ENCODE measurements at places on chromosomes 11 and 22. TPM values are rescaled to one million over a fixed set of nuclear protein-coding genes. Genes with fewer than 3 reads are reported as not detected.

Gene OR56A1
- not detected for total RNA-seq

- DNase-seq, result peak; percentile 55
- peaks cover 5% of the 10 kb centered on the region for H3K4me1 ChIP-seq
- H3K36me3 ChIP-seq, result no peaks in the 10 kb centered on the region
- no peaks in the 10 kb centered on the region for H3K27me3 ChIP-seq
- H3K4me3 ChIP-seq, result no peak overlapping the region
- no peak overlapping the region for H3K27ac ChIP-seq
These were observed 140.4 kb upstream of the ARHGAP42 start for GRCh38 chr11:100546714-100547113.

DNA sequence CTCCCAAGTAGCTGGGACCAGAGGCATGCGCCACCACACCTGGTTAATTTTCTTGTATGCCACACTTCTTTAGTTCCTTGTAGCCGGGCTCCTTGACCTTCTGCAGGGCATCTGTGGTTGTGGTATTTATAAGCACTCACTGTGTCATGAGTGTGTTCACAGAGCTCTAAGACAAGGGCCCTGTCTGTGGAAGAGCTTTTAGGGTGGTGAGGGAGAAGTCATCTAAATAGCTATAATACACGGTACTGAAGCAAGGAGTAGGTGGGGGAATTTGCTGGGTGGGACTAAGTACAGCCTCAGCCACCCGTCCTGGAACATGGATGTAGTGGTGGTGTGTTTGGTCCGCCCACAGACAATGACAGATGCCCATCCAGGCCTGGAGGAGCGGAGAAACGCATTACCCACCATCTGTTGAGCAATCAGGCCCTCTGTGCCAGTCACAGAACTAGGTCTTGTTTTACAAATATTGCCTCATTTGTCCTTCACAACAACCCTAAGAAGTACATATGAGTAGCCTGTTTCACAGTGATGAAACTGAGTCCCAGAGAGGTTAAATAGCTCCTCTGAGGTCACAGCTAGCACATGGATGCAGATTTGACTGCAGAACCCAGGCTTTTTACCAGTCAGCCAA is 10.1 kb downstream of the ACO2 start:
- no peaks in the 10 kb centered on the region for H3K36me3 ChIP-seq
- DNase-seq, result no peak

- no peak overlapping the region for H3K27ac ChIP-seq
- no peaks in the 10 kb centered on the region for H3K36me3 ChIP-seq
- no peaks in the 10 kb centered on the region for H3K4me1 ChIP-seq
- no peak for DNase-seq
- H3K27me3 ChIP-seq, result peaks cover 6% of the 10 kb centered on the region
These were observed 7.5 kb upstream of the PPARA start for GRCh38 chr22:46142548-46143490.

- no peaks in the 10 kb centered on the region for H3K36me3 ChIP-seq
- H3K4me3 ChIP-seq, result no peak overlapping the region
- no peak overlapping the region for H3K27ac ChIP-seq
- DNase-seq, result no peak
These were observed 37.0 kb upstream of the MUC5AC start for GRCh38 chr11:1120532-1121330.

Gene BACE1
- 32.6 TPM for total RNA-seq

DNA sequence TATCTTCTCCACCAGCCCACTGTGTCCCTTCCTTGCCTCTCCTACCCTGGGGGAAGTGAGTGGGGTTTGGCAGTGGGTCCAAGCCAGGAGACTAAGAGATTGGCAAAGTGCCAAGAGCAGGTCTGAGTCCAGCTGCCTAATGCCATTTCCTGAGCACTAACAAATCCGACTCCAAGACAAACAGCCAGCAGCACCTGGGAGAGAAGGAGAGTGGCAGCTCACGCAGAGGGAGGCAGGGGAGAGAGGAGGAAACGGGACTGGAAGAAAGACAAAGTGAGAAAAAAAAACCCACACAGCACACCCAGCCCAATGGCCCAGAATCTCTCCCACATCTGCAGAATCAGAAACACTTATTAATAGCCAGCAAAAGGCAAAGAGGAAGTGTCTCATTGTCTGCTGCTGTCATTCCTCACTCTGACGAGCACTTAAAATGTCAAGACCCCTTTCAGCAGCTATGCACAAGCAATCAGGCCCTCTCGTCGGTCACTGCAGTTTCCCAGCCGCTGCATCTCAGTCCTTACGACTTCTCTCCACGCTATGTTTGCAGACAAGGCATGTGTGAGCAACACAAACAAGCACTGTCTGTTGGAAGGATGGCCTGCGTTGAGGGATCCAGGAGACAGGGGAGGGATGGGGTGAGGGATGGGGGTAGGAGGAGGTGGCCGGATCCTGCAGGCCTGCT is 558.4 kb upstream of the CADM1 start:
- no peaks in the 10 kb centered on the region for H3K36me3 ChIP-seq
- no peak overlapping the region for H3K4me3 ChIP-seq
- no peaks in the 10 kb centered on the region for H3K4me1 ChIP-seq
- peak; percentile 10 for DNase-seq

- DNase-seq, result no peak
- H3K36me3 ChIP-seq, result no peaks in the 10 kb centered on the region
- no peak overlapping the region for H3K27ac ChIP-seq
- no peak overlapping the region for H3K4me3 ChIP-seq
- no peaks in the 10 kb centered on the region for H3K4me1 ChIP-seq
These were observed 69.2 kb upstream of the PRR5 start for GRCh38 chr22:44632541-44633396.

- no peak overlapping the region for H3K27ac ChIP-seq
- DNase-seq, result no peak
- H3K36me3 ChIP-seq, result no peaks in the 10 kb centered on the region
- peaks cover 6% of the 10 kb centered on the region for H3K27me3 ChIP-seq
- peaks cover 7% of the 10 kb centered on the region for H3K4me1 ChIP-seq
- H3K4me3 ChIP-seq, result no peak overlapping the region
These were observed 30.7 kb upstream of the KCNQ1OT1 start for GRCh38 chr11:2730272-2731129.

DNA sequence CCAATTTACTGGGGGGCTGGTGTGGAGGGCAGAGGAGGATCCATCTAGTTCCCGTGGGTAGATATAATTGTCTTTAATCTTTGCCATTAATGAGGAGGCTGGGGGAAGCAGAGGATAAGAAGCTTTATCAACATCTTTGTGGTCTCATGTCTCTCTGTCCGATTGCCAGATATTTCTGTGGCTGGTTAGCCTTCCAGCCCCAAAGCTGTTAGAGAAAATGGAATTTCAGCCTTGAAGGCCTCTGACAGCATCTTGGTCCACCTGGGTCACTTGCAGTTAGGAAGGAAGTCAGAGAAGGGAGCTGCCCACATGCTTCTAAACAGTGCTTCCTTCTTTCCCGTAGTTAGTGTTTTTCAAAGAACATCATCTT is 56.9 kb downstream of the ABTB2 start:
- no peaks in the 10 kb centered on the region for H3K27me3 ChIP-seq
- peaks cover 48% of the 10 kb centered on the region for H3K4me1 ChIP-seq
- no peaks in the 10 kb centered on the region for H3K36me3 ChIP-seq
- H3K4me3 ChIP-seq, result no peak overlapping the region
- DNase-seq, result peak; percentile 69

DNA sequence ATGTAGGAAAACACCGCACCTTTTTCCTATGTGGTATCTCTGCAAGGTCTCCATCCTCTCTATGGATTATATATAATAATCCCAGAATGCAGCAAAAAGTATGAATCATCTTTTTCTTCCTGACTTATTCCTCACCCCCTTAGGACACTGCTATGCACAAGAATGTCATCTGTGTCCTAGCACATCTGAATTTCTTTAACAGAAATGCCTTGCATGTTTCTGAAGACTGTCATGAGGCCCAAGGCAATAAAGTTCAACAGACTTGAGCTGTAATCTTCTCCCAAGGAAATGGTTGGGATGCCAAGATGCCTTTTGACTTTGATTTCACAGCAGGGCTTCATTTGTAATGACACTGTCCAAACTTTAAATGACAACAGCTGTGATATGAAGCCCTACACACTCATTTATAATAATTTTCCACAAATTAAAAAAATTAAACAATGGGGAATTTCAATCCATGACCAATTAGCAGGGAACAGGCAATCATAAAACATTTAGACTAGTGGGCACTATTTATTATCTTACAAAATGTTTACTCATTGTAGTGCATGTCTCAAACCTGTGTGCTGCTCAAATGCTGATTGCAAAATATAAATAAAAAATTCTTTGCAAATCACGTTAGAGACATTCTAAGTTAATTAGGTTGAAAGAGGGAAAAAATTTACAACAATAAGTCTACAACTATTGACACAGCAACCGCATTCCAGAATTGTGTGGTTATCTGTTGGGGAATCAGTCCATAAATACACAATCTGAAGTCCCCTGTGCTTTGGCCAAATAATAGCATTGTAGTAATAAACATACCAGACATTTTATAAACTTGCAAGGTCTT is 242.3 kb downstream of the SWAP70 start:
- peaks cover 20% of the 10 kb centered on the region for H3K4me1 ChIP-seq
- H3K4me3 ChIP-seq, result no peak overlapping the region
- no peaks in the 10 kb centered on the region for H3K36me3 ChIP-seq
- DNase-seq, result peak; percentile 93
- no peaks in the 10 kb centered on the region for H3K27me3 ChIP-seq
- H3K27ac ChIP-seq, result peak overlapping the region; percentile 85

Gene YPEL1
- 0.82 TPM for total RNA-seq

GRCh38 chr11:68997995-68998348 is 15.1 kb downstream of the MRGPRF start:
- H3K4me3 ChIP-seq, result no peak overlapping the region
- no peak for DNase-seq
- H3K4me1 ChIP-seq, result peaks cover 12% of the 10 kb centered on the region
- no peak overlapping the region for H3K27ac ChIP-seq
- peaks cover 6% of the 10 kb centered on the region for H3K27me3 ChIP-seq

GRCh38 chr11:64384028-64384737 is 25.2 kb downstream of the RPS6KA4 start:
- peaks cover 3% of the 10 kb centered on the region for H3K27me3 ChIP-seq
- H3K4me1 ChIP-seq, result peaks cover 8% of the 10 kb centered on the region
- no peak overlapping the region for H3K27ac ChIP-seq

GRCh38 chr22:45493286-45493771 is 9.4 kb upstream of the FBLN1 start:
- no peak overlapping the region for H3K27ac ChIP-seq
- H3K27me3 ChIP-seq, result no peaks in the 10 kb centered on the region
- H3K36me3 ChIP-seq, result no peaks in the 10 kb centered on the region

Gene ABCC8
- not detected for total RNA-seq

GRCh38 chr11:14904745-14905103 is 12.7 kb upstream of the CYP2R1 start:
- no peak overlapping the region for H3K27ac ChIP-seq
- H3K36me3 ChIP-seq, result no peaks in the 10 kb centered on the region
- no peaks in the 10 kb centered on the region for H3K27me3 ChIP-seq
- H3K4me3 ChIP-seq, result peak overlapping the region; percentile 69

- H3K27me3 ChIP-seq, result peaks cover 4% of the 10 kb centered on the region
- no peaks in the 10 kb centered on the region for H3K4me1 ChIP-seq
- H3K36me3 ChIP-seq, result no peaks in the 10 kb centered on the region
- H3K4me3 ChIP-seq, result no peak overlapping the region
- no peak for DNase-seq
- no peak overlapping the region for H3K27ac ChIP-seq
These were observed 99.3 kb upstream of the USP47 start for GRCh38 chr11:11742486-11742885.

DNA sequence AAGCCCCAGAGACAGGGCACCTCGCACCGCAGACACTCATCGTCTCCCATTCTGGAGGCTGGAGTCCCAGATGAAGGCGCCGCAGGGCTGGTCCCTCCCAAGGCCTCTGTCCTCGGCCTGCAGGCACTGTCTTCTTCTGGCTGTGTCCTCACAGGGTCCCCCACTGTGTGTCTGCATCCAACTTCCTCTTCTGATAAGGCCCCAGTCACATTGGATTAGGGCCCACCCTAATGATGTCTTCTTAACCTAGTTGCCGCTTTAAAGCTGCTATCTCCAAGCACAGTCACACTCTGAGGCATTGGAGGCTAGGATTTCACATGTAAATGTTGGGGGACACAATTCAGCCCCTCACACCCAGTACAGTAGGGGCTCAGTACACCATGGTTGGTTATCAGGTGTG is 48.9 kb downstream of the DHCR7 start:
- no peak overlapping the region for H3K27ac ChIP-seq
- no peak for DNase-seq
- H3K27me3 ChIP-seq, result no peaks in the 10 kb centered on the region
- H3K4me3 ChIP-seq, result no peak overlapping the region

DNA sequence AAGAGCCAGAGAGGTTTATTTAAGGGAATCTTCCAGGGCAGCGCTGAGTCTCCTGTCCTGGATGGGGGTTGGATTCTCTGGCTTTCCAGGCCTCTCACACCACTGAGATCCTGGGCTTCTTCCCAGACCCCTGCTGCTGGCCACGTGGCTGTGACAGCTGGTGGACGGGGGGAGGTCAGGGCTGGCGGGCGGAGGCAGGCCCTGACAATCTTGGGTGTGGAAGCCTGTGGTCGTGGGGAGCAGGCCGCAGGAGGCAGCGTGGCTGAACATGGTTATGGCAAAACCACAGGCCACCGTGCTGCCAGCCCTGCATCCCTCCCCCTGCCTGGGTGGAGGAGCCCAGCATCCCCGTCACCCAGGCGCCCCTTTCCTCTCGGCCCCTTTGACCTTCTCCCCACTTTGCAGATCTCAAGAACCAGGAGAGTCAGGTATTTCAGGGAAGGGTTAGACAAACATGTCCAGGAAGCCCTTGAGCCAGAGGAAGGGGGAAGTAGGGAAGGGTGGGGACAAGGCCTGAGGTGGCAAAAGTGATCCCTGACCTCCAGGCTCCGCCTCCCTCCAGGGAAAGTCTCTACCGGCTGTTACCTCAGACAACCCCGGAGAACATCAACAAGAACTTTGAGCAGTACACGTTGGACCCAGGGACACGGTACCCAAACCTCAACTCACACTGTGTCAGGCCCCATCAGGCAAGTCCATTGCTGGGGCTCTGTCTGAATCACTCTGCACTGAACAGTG is 111.8 kb downstream of the MICAL2 start:
- peak; percentile 67 for DNase-seq
- peak overlapping the region; percentile 94 for H3K27ac ChIP-seq
- H3K27me3 ChIP-seq, result no peaks in the 10 kb centered on the region
- no peak overlapping the region for H3K4me3 ChIP-seq
- H3K4me1 ChIP-seq, result peaks cover 42% of the 10 kb centered on the region
- peaks cover 89% of the 10 kb centered on the region for H3K36me3 ChIP-seq

Gene VSIG10L2
- not detected for total RNA-seq

- H3K4me1 ChIP-seq, result peaks cover 33% of the 10 kb centered on the region
- DNase-seq, result no peak
These were observed 34.6 kb upstream of the CRTAM start for GRCh38 chr11:122803716-122804115.

DNA sequence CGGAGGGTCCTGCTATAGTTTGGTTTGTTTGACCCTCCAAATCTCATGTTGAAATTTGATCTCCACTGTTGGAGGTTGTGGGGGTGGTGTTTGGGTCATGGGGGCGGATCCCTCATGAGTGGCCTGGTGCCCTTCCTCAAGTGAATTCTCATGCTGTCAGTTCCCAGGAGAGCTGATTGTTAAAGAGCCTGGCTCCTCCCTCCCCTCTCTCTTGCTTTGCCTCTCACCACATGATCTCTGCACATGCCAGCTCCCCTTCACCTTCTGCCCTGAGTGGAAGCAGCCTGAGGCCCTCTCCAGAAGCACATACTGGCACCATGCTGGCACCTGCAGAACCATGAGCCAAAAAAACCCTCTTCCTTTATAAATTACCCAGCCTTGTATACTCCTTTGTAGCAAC is 7.1 kb downstream of the TSPAN18 start:
- H3K27ac ChIP-seq, result no peak overlapping the region
- no peak for DNase-seq
- H3K27me3 ChIP-seq, result peaks cover 37% of the 10 kb centered on the region

Gene FIBIN
- 0.75 TPM for total RNA-seq

Measured in astrocyte (in vitro differentiated cells and primary cell).